Ascending aorta (tissue), 2 donors: ENCODE measurements at places on chromosomes 7 and 10.

DNA sequence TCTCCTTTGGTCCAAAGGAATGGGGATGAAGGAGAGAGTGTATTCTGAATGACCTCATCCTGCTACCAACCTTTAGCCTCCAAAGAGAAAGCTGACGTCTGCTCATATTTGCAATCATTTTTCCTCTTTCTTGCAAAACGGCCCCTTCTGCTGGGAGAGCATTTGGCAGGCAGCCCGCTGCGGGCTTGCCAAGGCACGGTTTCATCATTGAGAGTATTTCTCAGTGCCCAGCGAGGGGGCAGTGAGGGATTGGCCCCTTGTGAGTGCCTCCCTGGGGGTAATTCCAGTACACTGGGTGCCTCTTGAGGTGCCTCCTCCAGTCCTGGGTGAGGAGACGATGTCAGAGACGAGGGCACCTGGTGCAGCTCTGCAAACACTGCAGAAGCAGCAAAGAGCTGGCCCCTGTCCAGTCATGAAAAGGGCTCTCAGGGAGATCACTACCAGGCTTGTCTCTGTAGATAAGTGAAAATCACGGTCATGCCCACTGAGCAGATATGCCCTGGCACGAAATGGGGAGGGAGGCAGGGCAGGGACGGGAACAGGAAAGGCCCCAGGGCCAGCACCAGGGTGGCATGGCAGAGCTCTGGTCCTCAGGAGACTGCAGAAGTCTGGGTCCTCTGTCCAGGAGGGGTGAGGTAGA, 48.7 kb upstream of the SHH start:
- no peaks in the 10 kb centered on the region for H3K27me3 ChIP-seq
- peak; percentile 54 for DNase-seq
- H3K4me3 ChIP-seq = no peak overlapping the region
- H3K27ac ChIP-seq = no peak overlapping the region
- H3K4me1 ChIP-seq = no peaks in the 10 kb centered on the region
- H3K36me3 ChIP-seq = no peaks in the 10 kb centered on the region

DNA sequence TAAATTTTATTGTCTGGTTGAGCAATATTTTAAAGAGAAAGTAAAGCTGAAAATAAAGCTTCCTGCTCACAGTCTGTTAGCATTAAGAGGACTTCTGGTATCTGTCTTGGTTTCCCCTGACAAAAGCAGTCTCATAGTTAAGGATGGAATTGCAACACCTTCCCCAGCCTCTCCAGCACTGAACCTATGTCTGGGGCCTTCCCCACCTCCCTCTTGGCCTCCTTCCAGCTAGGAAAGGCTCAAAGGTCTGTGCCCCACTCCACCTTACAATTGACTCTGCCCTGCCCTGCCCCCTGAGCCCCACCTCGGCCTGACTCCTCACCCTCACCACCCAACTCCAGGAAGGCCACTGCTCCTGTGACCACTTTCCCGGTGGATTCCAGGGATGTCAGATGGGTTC, 33.2 kb downstream of the COL17A1 start:
- no peaks in the 10 kb centered on the region for H3K36me3 ChIP-seq
- no peak overlapping the region for H3K27ac ChIP-seq
- H3K4me3 ChIP-seq = no peak overlapping the region
- DNase-seq = no peak

DNA sequence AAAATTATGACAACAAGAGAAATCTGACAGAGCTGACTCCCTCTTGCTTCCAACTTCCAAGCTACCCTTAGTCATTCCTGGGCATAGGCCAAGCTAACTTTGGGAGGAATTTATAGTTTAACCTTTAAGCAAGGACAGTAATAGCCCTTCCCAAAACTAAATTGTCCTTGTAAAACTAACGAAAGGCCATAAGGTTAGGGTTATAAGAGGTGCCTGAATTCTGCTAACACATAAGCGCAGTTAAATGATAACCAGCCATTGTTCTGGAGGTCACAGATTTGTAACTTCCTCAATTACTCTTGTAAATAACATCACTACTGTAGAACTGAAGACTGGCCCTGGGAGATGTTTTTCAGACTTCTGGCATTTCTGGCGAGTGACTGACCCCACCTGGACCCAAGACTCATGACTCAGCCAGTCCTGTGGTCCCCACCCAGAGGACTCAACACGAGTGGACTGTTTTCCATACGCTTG, 481.2 kb downstream of the KCNMA1 start:
- H3K27me3 ChIP-seq = no peaks in the 10 kb centered on the region
- no peak overlapping the region for H3K4me3 ChIP-seq
- H3K4me1 ChIP-seq = no peaks in the 10 kb centered on the region
- peak overlapping the region; percentile 50 for H3K27ac ChIP-seq
- no peak for DNase-seq

DNA sequence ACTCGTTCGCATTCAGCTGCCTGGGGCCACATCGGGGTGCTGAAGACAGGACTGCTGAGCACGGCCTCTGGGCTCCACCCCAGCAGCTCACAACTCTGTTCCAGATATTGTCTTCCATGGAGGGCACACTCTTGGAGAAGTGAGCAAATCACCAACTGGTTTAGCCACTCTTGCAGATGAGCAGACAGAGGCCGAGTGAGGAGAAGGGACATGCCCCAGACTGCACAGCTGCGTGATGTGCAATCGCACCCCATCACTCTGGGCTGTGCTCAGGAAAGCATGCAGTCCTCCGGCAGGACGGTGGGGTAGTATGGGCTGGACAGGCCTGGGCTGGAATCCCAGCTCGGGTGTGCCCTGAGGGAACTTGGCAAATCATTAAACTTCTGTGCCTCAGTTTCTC, 111.6 kb downstream of the FAM53B start:
- H3K27me3 ChIP-seq = no peaks in the 10 kb centered on the region
- peaks cover 15% of the 10 kb centered on the region for H3K4me1 ChIP-seq
- peak overlapping the region; percentile 72 for H3K27ac ChIP-seq

GRCh38 chr7:95470452-95470851, 15.3 kb upstream of the ASB4 start:
- H3K27ac ChIP-seq = no peak overlapping the region
- H3K36me3 ChIP-seq = no peaks in the 10 kb centered on the region
- no peak overlapping the region for H3K4me3 ChIP-seq

GRCh38 chr10:96840841-96841518, 8.9 kb downstream of the LCOR start:
- no peak overlapping the region for H3K27ac ChIP-seq
- H3K27me3 ChIP-seq = no peaks in the 10 kb centered on the region
- H3K4me3 ChIP-seq = no peak overlapping the region
- H3K36me3 ChIP-seq = no peaks in the 10 kb centered on the region
- peaks cover 20% of the 10 kb centered on the region for H3K4me1 ChIP-seq

DNA sequence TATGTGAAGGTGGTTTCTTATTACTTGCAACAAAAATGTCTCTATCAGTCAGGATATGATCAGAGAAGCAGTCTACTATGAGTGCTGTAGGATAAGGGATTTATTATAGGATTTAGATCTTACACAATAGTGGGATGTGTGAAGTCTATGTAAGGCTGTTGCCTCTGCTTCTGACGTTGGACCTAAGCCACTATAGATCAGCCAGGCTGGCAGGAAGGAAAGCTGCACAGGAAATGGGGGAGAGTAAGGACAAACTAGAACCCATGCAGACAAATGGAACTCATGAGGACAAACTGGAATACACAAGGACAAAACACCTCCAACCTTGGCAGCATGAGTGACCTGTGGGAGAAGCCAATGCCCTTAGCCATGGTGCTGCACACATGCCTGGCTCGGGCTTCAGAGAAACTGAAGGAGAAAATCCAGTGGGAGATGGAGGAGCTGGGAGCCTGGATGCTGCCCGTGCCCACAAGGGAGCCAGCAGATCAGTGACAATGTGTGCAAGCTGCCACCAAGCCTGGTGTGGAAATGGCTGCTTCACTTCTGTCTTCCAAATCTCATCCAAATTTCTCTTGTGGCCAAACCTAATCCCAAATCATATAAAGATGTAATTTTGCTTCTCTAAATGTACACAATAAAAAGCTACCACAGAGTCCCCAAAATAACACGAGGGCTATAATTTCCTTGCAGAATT, 147.0 kb upstream of the PCGF5 start:
- peaks cover 21% of the 10 kb centered on the region for H3K4me1 ChIP-seq
- no peak overlapping the region for H3K27ac ChIP-seq
- DNase-seq = no peak
- H3K27me3 ChIP-seq = no peaks in the 10 kb centered on the region
- H3K4me3 ChIP-seq = no peak overlapping the region

DNA sequence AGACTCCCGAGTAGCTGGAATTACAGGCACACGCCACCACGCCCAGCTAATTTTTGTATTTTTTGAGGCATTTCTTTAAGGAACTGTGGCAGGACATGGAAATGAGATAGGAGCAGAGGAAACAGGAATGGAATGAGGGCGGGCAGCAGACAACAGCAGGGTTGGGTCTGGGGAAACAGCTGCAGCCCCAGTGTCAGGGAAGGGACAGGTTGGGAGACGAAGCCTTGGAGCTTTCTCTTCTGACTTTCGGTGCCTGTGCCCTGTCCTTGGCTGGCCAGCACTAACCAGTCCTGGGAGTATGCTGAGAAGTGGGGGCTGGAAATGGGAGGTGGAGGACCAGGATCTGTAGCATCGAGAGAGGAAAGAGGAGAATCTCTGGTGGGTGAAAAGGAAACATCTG, 47.4 kb downstream of the ATOH7 start:
- no peaks in the 10 kb centered on the region for H3K4me1 ChIP-seq
- no peak overlapping the region for H3K27ac ChIP-seq
- no peak overlapping the region for H3K4me3 ChIP-seq
- no peak for DNase-seq
- H3K27me3 ChIP-seq = no peaks in the 10 kb centered on the region
- no peaks in the 10 kb centered on the region for H3K36me3 ChIP-seq

DNA sequence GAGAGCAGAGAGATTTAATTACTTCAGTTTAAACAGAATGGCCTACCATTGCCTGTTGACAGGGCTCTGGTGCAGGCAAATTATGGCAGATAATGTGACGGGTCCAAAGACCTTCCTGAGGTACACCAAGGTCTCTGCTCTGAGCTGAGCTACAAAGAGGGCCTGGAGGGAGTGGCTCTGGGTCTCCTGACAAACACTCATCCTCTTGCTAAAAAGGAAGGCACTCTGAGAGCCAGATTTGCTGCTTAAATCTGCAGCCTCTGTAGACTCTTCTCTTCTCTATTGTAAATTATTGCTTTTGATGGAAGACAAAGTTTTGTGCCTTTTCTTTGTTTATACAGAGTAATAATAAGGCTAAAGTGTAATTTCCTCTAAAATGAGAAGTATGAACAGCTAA, 529.5 kb upstream of the FZD8 start:
- H3K4me1 ChIP-seq = no peaks in the 10 kb centered on the region
- H3K27ac ChIP-seq = peak overlapping the region; percentile 71
- H3K4me3 ChIP-seq = peak overlapping the region; percentile 5
- no peaks in the 10 kb centered on the region for H3K36me3 ChIP-seq
- DNase-seq = no peak
- H3K27me3 ChIP-seq = no peaks in the 10 kb centered on the region

GRCh38 chr10:80988755-80989154, 451.1 kb downstream of the SH2D4B start:
- no peak for DNase-seq
- H3K4me3 ChIP-seq = no peak overlapping the region
- no peaks in the 10 kb centered on the region for H3K4me1 ChIP-seq
- no peaks in the 10 kb centered on the region for H3K36me3 ChIP-seq
- H3K27ac ChIP-seq = no peak overlapping the region

DNA sequence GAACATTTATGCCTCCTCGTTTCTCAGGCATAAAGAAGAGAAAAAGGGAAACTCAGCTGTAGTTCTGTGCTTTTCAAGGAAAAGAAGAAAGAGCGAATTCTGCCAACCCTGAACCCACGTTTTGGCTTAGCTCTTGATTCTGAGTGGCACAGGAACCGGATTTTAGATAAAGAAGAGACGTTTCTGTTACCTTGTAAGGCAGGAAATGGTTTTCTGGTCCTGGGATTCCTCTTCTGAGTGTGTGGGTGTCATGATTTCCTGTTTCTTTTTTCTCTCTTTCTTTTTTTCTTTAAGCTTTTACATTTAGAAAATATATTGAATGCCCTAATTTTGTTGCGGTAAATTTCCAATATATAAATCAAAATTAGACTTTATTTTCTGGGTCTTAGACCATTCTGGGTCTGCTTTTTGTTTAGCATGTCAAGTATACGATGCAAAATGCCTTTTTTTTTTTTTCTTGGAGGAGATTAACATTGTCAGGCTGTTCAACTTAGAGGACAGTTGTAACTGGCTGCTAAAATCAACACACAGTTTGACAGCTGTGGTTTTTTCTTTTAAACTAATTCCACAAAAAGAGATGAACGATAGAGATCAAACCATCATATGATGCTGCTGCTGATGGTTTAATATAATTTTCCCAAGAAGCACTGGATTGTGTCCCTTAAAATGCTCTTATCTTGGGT, 190.8 kb downstream of the GATA3 start:
- H3K36me3 ChIP-seq = no peaks in the 10 kb centered on the region
- H3K4me3 ChIP-seq = no peak overlapping the region
- DNase-seq = no peak

DNA sequence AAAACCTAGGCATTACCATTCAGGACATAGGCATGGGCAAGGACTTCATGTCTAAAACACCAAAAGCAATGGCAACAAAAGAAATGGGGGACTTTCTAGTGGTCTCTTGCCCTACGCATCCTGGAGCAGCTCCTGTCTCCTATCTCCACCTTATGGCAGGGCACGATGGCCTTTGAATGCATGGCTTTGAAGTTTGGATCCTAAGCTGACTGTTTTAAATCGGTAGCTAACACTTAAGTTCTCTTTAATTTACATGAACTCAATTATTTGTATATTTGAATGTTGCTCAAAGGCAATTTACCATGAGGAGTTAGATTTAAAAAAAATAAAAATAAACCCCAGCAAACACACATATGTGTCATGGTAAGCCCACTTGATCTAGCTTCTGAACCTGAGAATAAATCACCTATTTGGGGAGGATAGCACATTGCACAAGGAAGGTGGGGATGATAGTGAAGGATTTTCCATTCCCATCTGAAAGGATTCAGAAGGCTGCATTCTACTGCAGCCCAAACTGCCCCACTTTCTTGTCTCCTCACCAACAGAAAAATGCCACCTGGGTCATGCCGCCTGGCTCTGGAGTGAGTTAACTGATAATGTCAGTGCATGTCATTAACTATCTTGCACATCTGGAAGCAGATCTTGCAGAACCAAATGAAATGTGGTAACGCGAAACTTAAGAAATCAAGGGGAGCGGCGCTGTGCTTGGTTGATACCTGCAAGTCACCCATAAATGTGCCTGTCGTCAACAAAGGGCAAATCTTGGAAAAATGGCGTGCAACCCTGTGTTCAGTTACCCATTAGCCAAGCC, 12.4 kb downstream of the KLF6 start:
- peaks cover 7% of the 10 kb centered on the region for H3K36me3 ChIP-seq
- peak overlapping the region; percentile 5 for H3K27ac ChIP-seq
- DNase-seq = no peak
- no peak overlapping the region for H3K4me3 ChIP-seq

GRCh38 chr7:45192621-45193041, 35.0 kb downstream of the RAMP3 start:
- no peak for DNase-seq
- H3K4me3 ChIP-seq = no peak overlapping the region
- H3K36me3 ChIP-seq = no peaks in the 10 kb centered on the region
- H3K27me3 ChIP-seq = no peaks in the 10 kb centered on the region

GRCh38 chr7:41882745-41883420, 180.0 kb upstream of the INHBA start:
- DNase-seq = no peak
- no peak overlapping the region for H3K27ac ChIP-seq
- H3K36me3 ChIP-seq = no peaks in the 10 kb centered on the region
- no peak overlapping the region for H3K4me3 ChIP-seq
- H3K27me3 ChIP-seq = no peaks in the 10 kb centered on the region
